ENCODE measurements at places on chromosomes 5 and 9.

- peak; percentile 33 for DNase-seq
These were observed 57.4 kb downstream of the ATPSCKMT start for GRCh38 chr5:10192309-10192708.

DNA sequence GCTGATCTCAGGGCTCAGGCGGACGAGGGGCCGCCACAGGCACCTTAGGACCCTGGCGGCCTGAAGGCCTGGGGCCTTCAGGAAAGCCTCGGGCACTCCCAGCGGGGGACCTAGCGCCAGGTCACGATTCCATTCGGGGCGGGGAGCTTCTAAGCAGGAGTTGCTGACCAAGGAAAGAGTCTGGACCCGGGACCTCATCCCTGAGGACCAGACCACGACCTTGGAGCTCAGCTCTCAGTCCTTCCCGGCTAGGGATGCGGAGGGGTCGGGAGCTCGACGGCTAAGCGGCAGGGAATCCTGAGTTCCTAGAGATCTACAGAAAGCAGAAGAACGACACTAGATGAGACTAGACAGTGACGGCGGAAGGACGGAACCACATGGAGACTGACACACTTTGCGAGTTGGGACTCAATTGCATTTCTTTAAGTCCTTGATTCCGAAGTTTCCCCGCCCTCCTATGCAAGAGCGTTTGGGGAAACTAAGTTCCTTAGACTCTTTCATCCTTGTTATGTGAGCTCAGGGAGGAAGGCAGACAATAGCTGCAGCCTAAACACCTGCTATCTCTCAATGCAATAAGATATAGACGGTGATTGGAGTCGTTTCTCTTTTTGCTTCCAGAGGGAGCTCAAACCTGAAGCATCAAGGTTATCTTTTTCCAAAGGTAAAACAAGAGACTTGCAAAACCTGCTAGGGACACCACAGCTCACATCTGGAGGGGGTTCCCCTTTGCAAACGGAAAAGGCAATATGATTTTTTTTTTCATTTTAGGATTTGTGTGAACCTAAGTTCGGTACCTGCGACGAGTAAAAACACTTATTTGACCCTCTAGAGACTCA is 9.7 kb downstream of the NR2F1-AS1 start:
- DNase-seq = no peak

GRCh38 chr9:136363106-136363948 is at the start of gene DNLZ:
Gene DNLZ (minus strand): TSS chr9:136363744. CDS start chr9:136363714, 30 bp downstream.
- peak; percentile 93 for DNase-seq

- no peak for DNase-seq
These were observed 140.9 kb downstream of the SLC25A46 start for GRCh38 chr5:110879675-110880074.

DNA sequence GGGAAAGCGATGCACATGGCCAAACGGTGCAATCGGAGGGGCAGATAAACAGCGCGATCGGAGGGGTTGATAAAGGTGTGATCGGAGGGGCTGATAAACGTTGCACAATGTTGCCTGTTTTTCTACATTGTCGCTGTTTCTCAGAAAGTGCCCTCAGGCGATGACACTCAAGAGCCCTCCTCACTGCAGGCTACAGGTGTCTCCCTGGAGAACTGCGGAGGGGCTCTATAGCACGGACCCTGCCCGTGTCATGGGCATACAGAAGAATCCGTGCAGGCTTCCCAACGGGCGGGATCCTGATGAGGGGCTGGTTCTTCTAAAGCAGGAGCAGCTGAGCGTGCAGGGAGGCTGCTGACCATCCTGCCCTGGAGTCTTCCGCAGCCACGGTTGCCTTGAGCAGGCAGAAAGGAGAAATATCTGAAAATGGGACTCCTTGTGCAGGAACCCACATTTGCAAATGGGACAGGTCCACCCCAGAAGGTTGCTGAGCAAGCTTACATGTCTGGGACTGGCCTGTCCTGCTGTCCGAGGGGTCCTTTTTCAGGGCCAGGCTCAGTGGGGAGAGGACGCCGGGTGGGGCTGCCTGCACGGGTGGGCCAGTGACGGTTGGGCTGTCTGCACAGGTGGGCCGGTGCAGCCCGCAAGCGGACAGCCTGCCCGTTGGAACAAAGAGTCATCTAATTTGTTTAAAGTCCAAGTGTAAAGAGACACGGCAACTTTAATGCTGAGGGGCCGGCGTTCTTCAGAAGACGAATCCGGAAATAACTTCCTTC is 25.1 kb upstream of the LPCAT1 start:
- no peak for DNase-seq

- peak; percentile 77 for DNase-seq
These were observed 65.4 kb downstream of the WDR41 start for GRCh38 chr5:77426670-77427069.

- DNase-seq = peak; percentile 54
These were observed at the start of gene SH3PXD2B for GRCh38 chr5:172454358-172455086. Gene SH3PXD2B (minus strand): TSS chr5:172454525. CDS start chr5:172454352, 173 bp downstream.

DNA sequence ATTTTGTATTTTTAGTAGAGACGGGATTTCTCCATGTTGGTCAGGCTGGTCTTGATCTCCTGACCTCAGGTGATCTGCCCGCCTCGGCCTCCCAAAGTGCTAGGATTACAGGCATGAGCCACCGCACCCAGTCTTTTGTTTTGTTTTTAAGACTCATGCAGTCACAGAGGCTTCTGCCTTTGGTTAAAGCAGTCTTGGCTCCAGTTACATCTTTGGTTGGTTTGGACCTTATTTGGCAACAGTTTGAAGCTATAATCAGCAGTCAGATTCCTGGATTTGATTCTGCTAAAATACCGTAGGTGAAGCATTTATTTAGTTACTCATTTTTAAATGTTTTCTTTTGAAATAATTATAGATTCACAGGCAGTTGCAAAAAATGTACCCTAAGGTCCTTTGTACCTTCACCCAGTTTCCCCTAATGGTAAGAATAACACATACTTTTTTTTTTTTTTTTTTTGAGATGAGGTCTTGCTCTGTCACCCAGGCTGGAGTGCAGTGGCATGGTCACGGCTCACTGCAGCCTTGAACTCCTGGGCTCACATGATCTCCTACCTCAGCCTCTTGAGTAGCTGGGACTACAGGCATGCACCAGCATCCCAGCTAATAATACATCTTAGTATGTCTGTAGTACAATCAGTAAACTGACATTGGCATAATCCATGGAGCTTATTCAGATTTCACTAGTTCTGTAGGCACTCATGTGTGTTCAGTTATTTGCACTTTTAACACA is 15.7 kb downstream of the USP20 start:
- DNase-seq = peak; percentile 32

- DNase-seq = no peak
These were observed 190.7 kb upstream of the TAS2R1 start for GRCh38 chr5:9820691-9821449.

GRCh38 chr5:104186100-104186499 is 623.5 kb upstream of the NUDT12 start:
- DNase-seq = peak; percentile 45

GRCh38 chr5:14064841-14065240 is 78.3 kb upstream of the TRIO start:
- DNase-seq = peak; percentile 66

DNA sequence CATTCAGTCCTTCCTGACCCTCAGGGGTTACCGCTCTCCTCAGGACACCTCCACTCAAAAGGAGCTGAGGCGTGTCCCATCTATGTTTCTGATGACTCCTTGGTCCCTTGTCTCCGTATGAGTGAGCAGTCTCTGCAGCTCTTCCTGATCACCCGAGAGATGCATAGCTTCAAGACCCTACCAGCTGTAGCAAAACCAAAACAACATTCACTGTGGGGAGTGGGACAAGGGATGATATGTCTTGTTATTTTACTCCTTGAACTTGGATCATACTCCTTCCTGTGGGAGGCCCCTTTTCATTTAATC is 14.4 kb downstream of the GLDC start:
- no peak for DNase-seq

DNA sequence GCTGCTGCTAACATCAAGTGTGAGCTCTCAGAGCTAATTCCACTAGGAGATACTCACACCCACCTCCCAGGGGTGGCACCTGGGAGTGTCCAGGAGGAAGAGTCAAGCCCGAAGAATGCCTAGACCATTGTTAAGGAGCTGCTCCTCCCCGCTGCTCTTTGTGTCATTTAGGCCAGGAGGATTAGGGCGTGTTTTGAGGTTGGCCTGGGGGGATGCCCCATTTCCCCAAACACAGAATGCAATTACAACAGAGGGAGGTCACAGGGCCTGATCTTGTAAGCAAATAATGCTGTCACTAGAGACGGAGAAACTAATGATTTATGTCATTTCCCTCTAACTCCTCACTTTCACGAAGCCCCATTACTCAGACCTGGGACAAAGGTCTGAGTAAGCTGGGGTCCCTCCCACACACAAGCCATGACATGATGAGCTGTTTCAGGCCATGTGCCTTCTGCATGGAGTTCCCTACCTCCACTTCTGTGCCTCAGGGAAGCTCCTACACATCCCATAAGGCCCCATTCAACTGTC is 312.5 kb downstream of the ACTL7B start:
- no peak for DNase-seq

DNA sequence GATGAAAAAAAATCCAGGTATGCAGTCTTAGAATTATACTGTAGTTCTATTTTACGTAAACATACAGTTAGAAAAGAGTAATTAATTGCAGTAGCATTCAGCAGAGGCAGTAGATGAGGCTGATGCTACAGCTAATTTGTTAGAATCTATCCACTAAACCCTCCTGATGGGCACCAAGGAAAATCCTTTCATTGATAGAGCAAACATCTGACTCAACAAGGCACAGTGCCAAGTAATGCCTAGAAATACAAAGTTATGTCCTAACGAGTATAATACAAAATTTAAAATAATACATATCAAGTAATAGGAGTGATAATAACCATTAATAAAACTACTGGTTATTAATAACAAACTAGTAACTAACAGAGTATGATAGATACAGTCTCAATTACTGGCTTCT is 9.0 kb downstream of the MOCS2 start:
- DNase-seq = peak; percentile 31

- peak; percentile 75 for DNase-seq
These were observed 688 bp downstream of the SNX24 start for GRCh38 chr5:122846051-122846550.

GRCh38 chr9:91162784-91163443 is 198.8 kb downstream of the AUH start:
- DNase-seq = peak; percentile 38

DNA sequence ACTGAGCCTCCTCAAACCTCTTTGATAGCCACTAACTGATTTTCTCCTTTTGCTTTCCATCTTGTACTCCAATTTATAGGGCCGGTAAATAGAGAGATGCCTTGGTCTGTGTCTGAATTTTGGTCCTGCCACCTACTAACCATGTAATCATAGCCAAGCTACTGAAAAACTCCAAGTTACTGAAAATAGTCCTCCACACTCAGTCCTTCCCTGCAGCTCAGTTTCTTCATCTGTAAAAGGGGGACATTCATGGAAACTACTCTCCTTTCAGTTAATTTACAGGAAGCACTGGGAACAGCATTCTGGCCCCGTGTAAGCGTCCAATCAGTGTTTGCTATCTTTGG is 30.0 kb upstream of the TGFBR1 start:
- DNase-seq = no peak

- peak; percentile 52 for DNase-seq
These were observed 883 bp upstream of the RNF145 start for GRCh38 chr5:159210210-159210661.

GRCh38 chr5:77077829-77078176 is 9.3 kb downstream of the ZBED3 start:
- DNase-seq = no peak

GRCh38 chr5:80435476-80435875 is 27.6 kb downstream of the ZFYVE16 start:
- DNase-seq = no peak

GRCh38 chr5:113027015-113027414 is 50.4 kb downstream of the DCP2 start:
- no peak for DNase-seq

- DNase-seq = peak; percentile 87
These were observed 48.8 kb downstream of the CEMIP2 start for GRCh38 chr9:71719562-71719961.

DNA sequence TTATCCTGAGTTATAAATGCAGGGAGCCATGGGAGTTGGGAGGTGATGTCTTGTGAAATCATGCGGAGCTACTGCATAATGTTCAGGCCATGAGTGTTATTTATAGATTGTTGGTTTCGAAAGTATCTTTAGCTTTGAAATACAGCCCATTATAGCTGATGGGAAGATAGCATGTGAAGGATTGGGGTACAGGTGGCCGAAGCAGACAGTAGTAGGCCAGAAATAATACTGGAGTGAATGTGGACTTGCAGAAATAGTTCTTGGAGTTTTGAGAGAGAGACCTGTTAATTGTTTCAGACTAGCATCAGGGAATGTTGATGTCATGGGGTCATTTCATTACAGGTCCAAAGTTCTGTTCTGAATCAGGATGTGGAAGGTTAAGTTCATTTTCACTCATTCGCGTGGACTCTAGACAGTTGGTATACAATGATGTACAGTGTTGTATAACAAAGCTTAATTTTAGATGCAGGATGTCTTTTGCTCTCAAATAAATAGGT is 3.8 kb downstream of the ATP6V1G1 start:
- DNase-seq = peak; percentile 53

DNA sequence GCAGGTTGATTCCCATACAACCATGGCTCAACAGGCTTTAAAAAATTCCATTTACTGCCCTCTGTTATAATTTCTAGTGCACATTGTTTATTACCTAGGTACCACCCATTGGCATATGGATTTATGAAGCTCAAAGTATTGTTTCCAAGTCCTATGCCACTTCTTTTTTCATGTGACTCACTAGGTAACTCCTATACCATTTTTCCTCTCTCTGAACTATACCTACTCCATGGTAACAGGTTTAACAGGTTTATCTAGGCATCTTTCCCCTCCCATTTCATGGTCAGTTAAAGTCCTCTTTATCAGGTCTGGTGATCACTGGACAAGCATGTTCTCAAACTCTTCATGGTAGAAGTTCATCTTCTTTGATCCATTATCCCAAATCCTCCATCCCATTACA is 49.6 kb upstream of the ABCA1 start:
- no peak for DNase-seq

DNA sequence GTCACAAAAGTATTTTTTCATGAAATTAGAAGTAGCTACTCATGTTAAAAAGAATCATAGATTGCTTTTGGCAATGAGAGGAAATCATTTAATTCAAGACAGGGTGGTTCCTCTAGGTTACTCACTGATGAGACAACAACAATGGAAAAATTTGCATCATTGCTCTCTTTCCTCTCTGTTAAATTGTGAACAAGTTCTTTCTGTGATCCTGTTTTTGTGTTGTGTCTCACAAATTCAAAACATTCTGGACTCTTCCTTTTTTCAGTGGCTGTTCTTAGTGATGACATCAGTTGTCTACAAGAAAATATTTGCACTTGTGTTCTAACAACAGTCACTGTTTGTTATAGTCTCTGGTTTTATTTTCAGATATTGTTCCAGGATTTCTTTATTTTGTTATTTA is 95.3 kb downstream of the XRCC4 start:
- no peak for DNase-seq

DNA sequence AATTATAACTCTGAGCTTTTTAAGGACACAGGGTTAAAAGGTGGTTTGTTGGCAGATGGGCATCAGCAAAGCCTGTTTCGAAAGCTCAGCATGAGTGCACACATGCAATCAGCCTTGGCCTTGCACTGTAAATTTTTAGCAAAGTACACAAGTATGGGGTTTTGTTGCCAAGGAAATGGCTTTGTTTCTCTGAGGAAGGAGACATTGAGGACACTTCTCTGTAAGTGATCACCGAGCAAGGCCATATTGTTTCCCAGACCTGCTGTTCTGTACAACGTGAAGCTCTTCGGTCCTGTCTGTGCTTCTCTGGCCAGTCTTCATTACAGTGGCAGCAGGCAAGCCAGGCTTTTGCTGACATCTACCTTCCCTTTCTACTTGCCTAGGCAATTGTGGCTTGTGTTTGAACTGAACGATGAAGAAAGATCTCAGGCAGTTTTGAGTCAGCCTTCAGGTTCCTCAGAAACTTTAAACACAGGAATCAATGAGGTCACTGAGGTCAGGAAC is 27.9 kb upstream of the GLRX start:
- DNase-seq = peak; percentile 49

- peak; percentile 6 for DNase-seq
These were observed 782.8 kb upstream of the NUDT12 start for GRCh38 chr5:104345222-104346016.
